Urinary bladder (tissue), 4 donors: ENCODE measurements at places on chromosomes 16 and 17. TPM values are rescaled to one million over a fixed set of nuclear protein-coding genes. Genes with fewer than 3 reads are reported as not detected.

Gene CA10
- 2.2 TPM for total RNA-seq

Gene HOXB4
- 2.0 TPM for total RNA-seq

Gene SEPTIN1
- 0.37 TPM for total RNA-seq

Gene GFER
- 7.7 TPM for total RNA-seq

Gene SALL1
- 1.0 TPM for total RNA-seq

Gene TMEM238L
- 4.1 TPM for total RNA-seq

Gene PRAC1
- 7.7 TPM for total RNA-seq

Gene KRT20
- total RNA-seq, result 23.2 TPM

Gene NTN3
- 5.2 TPM for total RNA-seq
